ENCODE measurements at places on chromosomes 5 and 9.

- DNase-seq: peak; percentile 0
Observed at GRCh38 chr5:133285583-133286021, 233.8 kb downstream of the HSPA4 start.

GRCh38 chr9:6218099-6218502 lies 2.5 kb downstream of the IL33 start:
- no peak for DNase-seq

GRCh38 chr5:78979117-78979742 lies 5.9 kb downstream of the ARSB start:
- DNase-seq: peak; percentile 2

DNA sequence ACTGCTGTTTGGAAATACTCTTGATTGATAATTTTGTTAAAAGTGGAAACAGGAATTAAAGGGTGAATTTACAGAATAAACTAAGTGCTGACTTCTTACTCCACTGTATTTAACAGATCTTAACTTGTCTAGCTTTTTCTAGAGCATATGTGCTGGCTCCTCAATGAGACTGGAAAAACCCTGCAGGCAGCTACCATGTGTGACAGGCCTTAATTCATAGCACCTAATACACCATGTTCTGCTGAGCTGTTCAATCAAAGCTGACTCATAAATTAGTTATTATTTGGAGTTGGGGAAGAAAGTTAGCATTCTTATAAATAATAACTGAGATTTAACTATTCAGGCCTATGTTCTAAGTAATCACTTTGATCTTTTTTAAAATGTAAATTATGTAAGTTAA lies 29.4 kb downstream of the CTNNAL1 start:
- no peak for DNase-seq

- no peak for DNase-seq
Observed at GRCh38 chr5:138616508-138616907, 41.3 kb upstream of the HSPA9 start.

- no peak for DNase-seq
Observed at GRCh38 chr9:71098801-71099200, 22.6 kb downstream of the TRPM3 start.

GRCh38 chr9:19281801-19282200 lies 51.3 kb downstream of the DENND4C start:
- DNase-seq: no peak

DNA sequence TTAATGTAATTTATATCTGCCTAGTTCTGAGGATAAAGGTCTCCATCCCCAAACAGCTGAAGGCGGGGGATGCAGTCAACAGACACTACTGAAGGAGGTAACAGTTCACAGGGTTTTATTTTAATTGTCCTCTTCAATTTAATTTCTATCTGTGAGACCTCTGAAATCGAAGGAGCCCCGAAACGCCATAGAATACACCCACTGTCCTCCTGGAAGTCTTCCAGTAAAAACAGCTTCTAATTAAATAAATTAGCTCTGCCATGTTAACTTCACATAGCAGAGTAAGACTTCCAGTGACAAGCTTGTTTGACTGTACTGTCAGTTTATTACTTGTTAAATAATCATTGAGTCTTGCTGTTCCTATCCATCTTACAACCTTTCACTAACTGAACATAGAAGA lies 193.5 kb downstream of the SEC61B start:
- DNase-seq: no peak

GRCh38 chr9:122084026-122084675 lies 9.0 kb downstream of the TTLL11 start:
- no peak for DNase-seq

GRCh38 chr9:88433583-88434255 lies 45.5 kb downstream of the SPIN1 start:
- no peak for DNase-seq

DNA sequence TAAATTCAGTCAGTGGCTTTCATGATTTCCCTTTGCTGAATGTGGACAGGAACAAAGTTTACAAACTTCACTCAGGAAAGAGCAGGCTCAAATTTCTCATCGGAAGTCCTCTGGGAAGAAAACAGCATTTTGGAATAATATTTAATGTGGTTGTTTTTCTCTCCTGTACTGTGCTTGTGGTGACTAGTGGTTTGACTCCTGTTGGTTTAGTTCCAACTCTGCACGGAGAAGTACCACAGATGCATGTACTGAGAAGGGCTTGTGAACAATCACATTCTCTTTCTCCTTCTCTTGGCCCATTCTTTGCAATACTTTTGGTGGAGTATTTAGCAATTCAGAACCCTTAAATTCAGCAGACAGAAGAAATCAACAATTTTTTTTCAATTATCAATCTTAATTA lies 13.3 kb downstream of the MPDZ start:
- no peak for DNase-seq

GRCh38 chr5:42057254-42057690 lies 132.2 kb downstream of the FBXO4 start:
- DNase-seq: peak; percentile 3

All from stimulated activated CD8-positive, alpha-beta memory T cell treated with anti-CD3 and anti-CD28 coated beads, Interleukin-15, amount 100 ng/mL, for 48 hours (primary cell).